Stimulated activated CD4-positive, alpha-beta T cell treated with anti-CD3 and anti-CD28 coated beads, TNF-alpha, amount 100 ng/mL, for 24 hours (primary cell): ENCODE measurements at places on chromosomes 2 and 18.

- no peak for DNase-seq
Observed at GRCh38 chr2:72172478-72172877, 24.8 kb upstream of the CYP26B1 start.

DNA sequence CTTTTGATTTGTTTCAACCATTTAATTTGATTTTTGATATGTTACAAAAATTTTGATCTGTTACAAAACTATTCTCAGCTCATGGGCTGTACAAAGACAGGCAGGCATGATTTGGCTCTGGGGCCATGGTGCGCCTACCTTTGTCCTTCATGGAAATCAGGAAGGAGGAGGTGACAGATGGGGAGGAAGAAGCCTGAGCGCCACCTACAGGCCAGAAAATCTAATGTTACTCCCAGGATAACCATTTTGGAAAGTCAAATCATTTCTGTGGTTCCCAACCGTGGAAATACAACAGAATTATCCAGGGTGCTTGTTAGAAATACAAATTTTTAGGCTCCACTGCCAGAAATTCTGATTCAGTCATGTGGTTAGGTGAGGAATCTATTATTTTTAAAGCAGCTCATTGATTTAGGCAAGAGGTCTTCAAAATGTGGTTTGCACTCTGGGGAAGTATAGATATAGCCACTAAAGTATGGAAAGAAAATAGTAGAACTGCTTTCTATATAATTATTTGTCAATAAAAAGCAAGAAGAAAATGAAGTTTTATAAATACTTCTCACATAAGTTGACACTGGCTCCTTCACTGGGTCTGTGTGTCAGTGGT is 93.9 kb downstream of the EVA1A start:
- no peak for DNase-seq

GRCh38 chr2:8922431-8922830 is 81.1 kb downstream of the MBOAT2 start:
- no peak for DNase-seq

GRCh38 chr2:126798276-126799140 is 100.2 kb upstream of the TEX51 start:
- DNase-seq = no peak

DNA sequence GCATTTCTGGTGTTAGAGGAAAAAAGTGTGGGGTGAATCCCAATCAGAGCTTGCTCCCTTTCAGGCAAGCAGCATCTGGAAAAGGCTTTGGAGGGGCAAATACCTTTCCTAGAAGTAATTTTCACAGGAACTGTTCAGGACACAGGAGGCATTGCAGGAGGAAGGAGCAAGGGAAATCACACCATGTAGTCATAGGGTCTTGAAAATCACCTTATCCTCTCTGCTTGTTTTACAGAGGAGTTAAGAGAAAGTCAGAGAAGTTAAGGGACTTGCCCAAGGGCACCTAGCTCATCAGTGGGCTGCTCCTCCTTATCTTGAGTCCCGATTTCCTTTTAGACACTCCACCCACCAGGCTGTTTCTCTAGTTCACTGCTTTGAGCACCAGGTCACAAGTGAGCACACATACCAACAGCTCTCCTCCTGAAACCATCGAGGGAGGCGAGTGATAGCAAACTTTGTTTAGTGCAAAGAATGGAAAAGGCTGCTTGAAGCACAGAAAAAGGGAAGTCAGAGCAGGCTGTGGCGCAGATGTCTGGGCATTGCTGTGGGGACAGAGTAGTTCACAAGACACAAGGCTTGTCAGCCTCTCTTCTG is 89.2 kb upstream of the CXCR4 start:
- DNase-seq = peak; percentile 13

GRCh38 chr2:149747456-149747855 is 159.9 kb upstream of the MMADHC start:
- no peak for DNase-seq

DNA sequence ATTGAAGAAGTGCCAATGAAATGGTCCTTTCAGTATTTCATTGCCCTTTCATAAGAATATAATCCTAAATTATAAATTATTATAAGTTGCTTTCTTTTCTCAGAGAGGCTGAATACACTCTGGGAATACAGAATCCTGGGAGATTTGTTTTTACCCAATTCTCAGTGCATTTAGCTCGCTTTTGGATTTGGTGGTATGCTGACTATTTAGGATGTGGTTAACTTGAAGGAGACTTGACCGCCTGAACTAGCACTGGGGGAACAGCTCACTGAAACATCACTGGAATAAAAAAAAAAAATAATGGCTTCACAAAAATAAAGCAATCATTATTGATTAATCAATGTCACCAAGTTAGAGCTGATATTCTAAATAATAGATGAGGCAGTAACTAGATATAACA is 10.2 kb downstream of the TNFAIP6 start:
- DNase-seq = no peak

- DNase-seq = no peak
Observed at GRCh38 chr2:138997346-138997745, 217.2 kb upstream of the NXPH2 start.

DNA sequence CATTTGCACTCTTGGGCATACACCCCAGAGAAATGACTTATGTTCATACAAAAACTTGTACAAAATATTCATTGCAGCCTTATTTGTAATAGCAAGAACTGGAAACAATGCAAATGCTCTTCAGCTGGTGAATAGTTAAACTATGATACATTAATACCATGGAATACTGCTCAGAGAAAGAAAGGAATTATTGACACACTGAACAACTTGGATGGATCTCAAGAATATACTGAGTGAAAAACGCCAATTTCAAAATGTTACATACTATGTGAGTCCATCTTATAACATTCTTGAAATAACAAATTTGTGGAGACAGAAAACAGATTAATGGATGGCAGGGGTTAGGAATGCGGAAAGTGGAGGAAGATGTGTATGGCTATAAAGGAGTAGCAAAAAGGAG is 17.2 kb downstream of the LNPK start:
- no peak for DNase-seq

GRCh38 chr2:164735309-164735919 is 106.2 kb downstream of the COBLL1 start:
- no peak for DNase-seq

DNA sequence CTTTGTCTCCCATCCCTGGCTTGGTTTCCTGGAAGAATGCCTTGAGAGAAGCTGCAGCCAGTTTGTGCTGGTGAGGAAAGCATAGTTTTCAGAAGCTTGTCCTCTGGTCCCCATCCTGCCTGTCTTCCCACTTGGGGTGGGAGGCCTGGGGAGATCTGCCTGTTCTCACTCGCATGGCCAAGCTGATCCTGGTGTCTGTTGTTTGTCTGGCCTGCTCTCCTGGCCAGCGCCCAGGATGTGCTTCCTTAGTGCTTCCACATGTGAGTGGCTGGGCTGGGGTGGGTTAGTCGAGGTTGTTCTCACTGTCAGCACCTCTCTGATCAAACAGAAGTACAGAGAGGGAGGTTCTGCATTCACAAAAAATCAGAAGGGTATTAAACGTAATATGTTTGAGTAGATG is 49.5 kb downstream of the PTPRM start:
- no peak for DNase-seq

- no peak for DNase-seq
Observed at GRCh38 chr18:12862467-12862866, 21.6 kb downstream of the PTPN2 start.

GRCh38 chr2:46683541-46683940 is 204.2 kb downstream of the TMEM247 start:
- no peak for DNase-seq

- no peak for DNase-seq
Observed at GRCh38 chr2:97931118-97931857, 64.5 kb downstream of the TMEM131 start.

GRCh38 chr2:181779288-181780021 is 99.1 kb upstream of the NEUROD1 start:
- DNase-seq = no peak

DNA sequence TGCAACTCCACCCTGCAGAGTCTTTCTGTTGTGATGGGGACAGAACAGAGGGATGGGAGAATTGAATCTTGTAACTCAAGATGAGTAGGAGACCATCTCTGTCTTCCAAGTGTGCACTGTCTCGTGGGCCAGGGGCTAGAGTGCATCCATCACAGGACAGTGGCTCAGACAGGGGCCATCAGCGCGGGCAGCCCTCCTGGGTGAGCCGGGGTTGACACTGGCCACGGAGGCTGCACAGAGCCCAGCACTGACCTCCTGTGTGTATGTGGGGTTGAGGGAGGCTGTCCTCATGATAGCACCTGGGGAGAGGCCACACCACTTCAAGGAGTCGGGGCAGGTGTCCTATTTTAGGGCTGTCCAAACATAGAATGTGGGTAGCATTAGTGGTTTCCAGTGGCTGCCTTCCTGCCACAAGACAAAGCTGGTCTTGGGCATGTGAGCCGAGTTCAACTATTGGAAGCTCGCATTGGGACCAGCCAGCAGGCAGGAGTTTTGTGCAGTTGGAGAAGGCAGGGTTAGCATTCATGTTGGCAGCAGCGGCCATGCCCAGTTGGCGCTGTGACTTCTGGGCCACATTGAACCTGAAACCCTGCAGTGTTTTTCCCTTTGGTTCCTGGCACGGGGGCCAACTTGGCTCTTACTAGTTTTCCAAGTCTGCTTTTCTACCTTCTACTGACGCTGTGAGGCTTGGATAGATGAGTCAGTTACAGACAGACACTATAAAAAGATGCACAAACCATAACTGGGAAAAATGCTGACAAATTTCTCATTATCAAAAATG is 45.3 kb downstream of the ACOXL start:
- DNase-seq = no peak

DNA sequence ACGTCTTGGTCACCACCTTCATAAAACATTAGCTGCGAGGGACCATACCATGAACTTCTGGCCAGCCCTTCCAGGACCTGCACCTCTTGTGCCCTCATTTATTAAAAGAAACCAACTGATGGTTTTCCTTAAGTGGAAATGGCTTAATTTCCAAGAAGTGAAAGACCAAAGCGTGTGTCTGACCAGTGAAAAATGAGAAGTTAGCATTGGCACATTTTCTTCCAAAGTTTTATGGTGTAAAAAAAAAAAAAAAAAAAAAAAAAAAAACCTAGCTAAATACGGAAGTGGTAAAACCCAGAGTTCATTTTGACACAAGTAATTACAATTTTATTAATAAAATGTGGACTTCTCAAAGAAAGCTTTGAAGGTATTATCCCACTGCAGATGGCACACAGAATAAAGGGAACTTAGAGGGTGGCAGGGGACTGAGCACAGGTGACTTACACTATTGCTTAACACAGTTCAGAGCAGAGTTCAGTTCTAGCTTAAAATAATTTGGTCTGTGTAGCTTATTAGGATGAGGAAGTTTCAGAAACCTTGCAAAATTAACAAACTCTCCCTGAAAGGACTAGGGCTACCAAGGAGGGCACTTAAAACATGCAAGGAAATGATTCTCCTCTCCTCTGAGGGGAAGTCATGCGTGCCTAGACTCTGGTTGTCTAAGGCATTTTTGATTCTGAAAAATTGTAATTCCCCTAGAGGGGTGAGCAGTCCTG is 42.2 kb upstream of the EPG5 start:
- no peak for DNase-seq

DNA sequence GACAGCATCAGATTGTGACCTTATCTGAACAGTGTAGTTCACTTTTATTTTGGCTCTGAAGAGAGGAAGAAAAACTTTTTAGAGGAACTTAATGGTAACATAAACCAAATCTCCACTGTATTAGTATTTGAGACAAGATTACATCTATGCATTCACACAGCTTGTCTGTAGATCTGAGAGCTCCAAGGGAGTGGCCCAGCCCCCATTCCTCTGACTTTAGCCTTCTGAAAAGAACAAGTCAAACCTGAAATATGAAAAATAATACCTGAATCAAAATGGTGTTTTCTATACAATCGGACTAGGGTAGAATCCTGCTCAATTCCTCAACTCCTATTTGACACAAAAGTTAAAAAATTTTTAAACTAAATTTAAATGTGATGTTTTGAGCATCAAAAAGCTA is 23.1 kb downstream of the STARD7 start:
- no peak for DNase-seq

DNA sequence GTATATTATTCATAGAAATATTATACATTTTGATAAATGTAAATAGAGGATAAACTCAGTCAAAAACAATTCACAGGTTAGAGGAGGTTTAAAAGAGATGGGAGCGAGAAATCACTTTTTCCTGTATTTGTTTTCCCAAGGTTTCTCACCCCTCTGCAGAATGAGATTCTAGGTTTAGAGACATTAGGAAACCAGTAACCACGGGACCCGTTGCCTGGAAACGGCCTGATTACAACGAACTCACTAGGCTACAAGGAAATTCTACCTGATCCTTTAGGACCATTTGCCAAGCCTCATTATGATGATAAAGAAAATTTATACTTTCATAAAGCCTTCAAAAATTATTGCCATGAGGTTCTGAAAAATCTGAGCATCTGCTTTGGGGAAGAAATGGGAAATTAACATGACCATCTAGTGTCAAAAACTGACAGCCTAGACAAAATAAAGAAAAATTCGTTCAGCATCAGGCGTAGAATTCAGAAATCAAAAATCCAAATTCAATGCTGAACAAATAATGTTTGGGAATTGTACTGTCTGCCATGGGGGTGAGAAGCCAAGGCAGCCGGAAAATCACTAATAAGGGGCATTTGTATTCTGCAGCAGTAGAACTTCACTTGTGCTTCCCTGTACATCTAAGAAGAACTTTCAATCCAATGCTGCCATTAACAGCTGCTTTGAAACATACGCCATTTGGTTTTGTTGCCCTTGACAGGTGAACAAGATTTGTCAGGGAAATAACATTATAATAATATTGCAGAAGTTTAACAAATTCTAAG is 262.3 kb downstream of the NRXN1 start:
- no peak for DNase-seq

DNA sequence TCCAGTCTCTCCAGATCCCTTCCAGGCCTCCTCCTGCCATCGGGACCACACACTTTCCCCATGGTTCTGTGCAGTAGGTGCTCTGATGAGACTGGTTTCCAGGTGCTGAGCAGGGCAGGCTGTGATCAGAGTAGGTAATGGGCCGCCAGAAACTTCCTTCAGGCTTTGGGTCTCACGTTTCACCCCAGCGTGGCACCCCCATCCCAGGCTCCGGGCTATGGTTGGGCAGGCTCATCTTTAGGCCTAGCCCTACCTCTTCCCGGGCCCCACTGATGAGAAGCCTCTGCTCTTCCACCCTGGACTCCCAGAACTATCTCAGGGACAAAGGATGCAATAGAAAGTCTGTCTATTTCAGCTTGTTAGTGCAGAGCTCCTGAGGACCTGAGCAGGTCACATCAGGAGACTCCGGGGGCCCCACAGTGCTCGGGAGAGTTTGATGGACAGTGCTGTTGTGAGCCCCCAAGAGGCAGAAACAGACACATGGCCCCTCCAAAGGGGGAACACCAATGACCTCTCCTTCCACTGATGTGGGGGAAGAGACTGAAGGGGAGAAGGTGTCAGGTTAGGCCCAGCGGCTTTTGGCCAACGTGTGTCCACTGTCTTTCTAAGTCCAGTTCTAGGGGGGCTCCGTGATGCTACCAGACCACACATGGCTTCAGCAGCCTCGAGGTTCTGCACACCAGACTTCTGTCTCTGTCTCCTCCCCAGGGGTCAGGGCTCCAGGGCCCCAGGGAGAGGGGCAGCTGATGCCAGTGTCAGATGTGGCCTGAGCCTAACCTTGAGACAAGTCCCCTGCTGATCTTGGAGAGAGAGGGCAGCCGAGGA is 5.8 kb upstream of the PROM2 start:
- no peak for DNase-seq
